Foreskin keratinocyte (primary cell): ENCODE measurements at places on chromosomes 3 and 15. TPM values are rescaled to one million over a fixed set of nuclear protein-coding genes. Genes with fewer than 3 reads are reported as not detected.

Gene HTR3E
- polyA plus RNA-seq = not detected in 2 replicates

Gene TUSC7
- polyA plus RNA-seq = not detected in 2 replicates

Gene CD200R1
- 0.01 TPM in 1 of 2 replicates, not detected in the other for polyA plus RNA-seq

Gene SRGAP3
- polyA plus RNA-seq = 4.4 and 5.0 TPM in 2 replicates

Gene RCCD1
- 15.3 and 18.2 TPM in 2 replicates for polyA plus RNA-seq

Gene P2RY13
- polyA plus RNA-seq = not detected in 2 replicates

Gene GRM2
- 0.04 TPM in 2 replicates for polyA plus RNA-seq

Gene UNC13C
- not detected in 2 replicates for polyA plus RNA-seq

Gene GOLGA6L10
- polyA plus RNA-seq = 0.27 and 0.39 TPM in 2 replicates
